ENCODE measurements at places on chromosomes 13 and 19. TPM values are rescaled to one million over a fixed set of nuclear protein-coding genes. Genes with fewer than 3 reads are reported as not detected.

VSTM2B gene
- polyA plus RNA-seq = not detected

LIM2 gene
- not detected for polyA plus RNA-seq

ZNF506 gene
- polyA plus RNA-seq = 5.0 TPM

GRIN3B gene
- polyA plus RNA-seq = 0.01 TPM

ADGRE1 gene
- not detected for polyA plus RNA-seq

SHKBP1 gene
- polyA plus RNA-seq = 23.2 TPM

ZSCAN18 gene
- polyA plus RNA-seq = 41.9 TPM

ZNF850 gene
- polyA plus RNA-seq = 0.84 TPM

ZNF432 gene
- 8.0 TPM for polyA plus RNA-seq

TIMM50 gene
- 103 TPM for polyA plus RNA-seq

MYADM gene
- polyA plus RNA-seq = 75.9 TPM

PRKCG gene
- not detected for polyA plus RNA-seq

LILRB3 gene
- 3.7 TPM for polyA plus RNA-seq

WDR88 gene
- polyA plus RNA-seq = not detected

SULT2A1 gene
- not detected for polyA plus RNA-seq

RABAC1 gene
- polyA plus RNA-seq = 97.2 TPM

TNNI3 gene
- 3,704 TPM for polyA plus RNA-seq

PHLDB3 gene
- 5.7 TPM for polyA plus RNA-seq

PLIN5 gene
- 65.0 TPM for polyA plus RNA-seq

DIAPH3 gene
- 0.03 TPM for polyA plus RNA-seq

NAXD gene
- 22.8 TPM for polyA plus RNA-seq

RANBP3 gene
- 59.7 TPM for polyA plus RNA-seq

ZNF526 gene
- polyA plus RNA-seq = 5.4 TPM

ADAMTSL5 gene
- polyA plus RNA-seq = 20.8 TPM

KLF5 gene
- polyA plus RNA-seq = 2.6 TPM

TEX26 gene
- not detected for polyA plus RNA-seq

ZNF441 gene
- 2.4 TPM for polyA plus RNA-seq

GRK1 gene
- polyA plus RNA-seq = 0.08 TPM

SLC25A41 gene
- polyA plus RNA-seq = 0.50 TPM

SPRED3 gene
- 0.30 TPM for polyA plus RNA-seq

GZMM gene
- 0.34 TPM for polyA plus RNA-seq

PSG7 gene
- not detected for polyA plus RNA-seq

ZNF816 gene
- 3.5 TPM for polyA plus RNA-seq

APOC1 gene
- 2.1 TPM for polyA plus RNA-seq

KIR2DL1 gene
- polyA plus RNA-seq = not detected

IGFL1 gene
- not detected for polyA plus RNA-seq

FFAR3 gene
- polyA plus RNA-seq = 0.15 TPM

ZNF665 gene
- polyA plus RNA-seq = 0.85 TPM

ZNF99 gene
- polyA plus RNA-seq = 0.04 TPM

SIGLEC9 gene
- polyA plus RNA-seq = 0.27 TPM

All from heart left ventricle (tissue), 16 donors.